ENCODE measurements at places on chromosomes 16 and 17.

GRCh38 chr17:17712268-17712924 is 31.1 kb downstream of the RAI1 start:
- DNase-seq, result no peak

DNA sequence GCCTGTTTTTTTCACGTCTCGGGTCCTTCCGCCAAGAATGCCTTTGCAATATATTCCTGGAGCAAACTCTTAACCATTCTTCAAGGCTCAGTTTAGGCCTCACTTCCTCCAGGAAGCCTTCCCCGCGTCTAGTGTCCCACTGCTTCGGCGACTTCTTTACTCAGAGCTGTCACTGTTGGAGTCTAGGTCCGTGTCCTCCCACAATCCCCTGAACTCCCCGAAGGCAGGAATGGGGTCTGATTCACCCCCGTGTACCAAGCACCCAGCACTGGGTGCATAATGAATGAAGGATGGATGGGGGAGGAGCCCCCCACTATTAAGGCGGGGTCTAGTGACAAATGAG is 508 bp downstream of the MATCAP1 start:
- DNase-seq, result no peak

GRCh38 chr17:7775051-7775450 is 57.5 kb downstream of the DNAH2 start:
- DNase-seq, result no peak

DNA sequence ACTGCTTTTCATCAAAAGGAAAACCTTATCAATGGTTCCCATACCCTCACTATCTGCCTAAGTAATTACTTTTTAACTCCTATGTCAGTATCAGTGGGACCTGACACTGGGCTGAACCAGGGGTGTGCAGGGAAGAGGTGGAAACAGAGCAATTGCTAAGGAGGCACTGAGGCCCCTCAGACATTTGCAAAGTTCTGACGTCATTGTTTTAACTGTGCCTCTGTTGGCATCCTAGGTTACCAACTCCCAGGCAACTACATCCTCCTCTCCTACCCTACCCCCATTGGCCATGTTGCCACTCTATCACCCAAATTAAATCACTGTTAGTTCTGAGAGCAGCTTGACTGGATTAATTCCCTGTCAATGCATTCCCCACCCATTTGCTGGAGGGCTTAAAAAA is 8.0 kb upstream of the WWOX start:
- no peak for DNase-seq

- no peak for DNase-seq
Observed at GRCh38 chr17:45270828-45271418, 9.0 kb upstream of the SPATA32 start.

GRCh38 chr16:71498031-71498430 is 8.9 kb upstream of the ZNF19 start:
- DNase-seq, result no peak

DNA sequence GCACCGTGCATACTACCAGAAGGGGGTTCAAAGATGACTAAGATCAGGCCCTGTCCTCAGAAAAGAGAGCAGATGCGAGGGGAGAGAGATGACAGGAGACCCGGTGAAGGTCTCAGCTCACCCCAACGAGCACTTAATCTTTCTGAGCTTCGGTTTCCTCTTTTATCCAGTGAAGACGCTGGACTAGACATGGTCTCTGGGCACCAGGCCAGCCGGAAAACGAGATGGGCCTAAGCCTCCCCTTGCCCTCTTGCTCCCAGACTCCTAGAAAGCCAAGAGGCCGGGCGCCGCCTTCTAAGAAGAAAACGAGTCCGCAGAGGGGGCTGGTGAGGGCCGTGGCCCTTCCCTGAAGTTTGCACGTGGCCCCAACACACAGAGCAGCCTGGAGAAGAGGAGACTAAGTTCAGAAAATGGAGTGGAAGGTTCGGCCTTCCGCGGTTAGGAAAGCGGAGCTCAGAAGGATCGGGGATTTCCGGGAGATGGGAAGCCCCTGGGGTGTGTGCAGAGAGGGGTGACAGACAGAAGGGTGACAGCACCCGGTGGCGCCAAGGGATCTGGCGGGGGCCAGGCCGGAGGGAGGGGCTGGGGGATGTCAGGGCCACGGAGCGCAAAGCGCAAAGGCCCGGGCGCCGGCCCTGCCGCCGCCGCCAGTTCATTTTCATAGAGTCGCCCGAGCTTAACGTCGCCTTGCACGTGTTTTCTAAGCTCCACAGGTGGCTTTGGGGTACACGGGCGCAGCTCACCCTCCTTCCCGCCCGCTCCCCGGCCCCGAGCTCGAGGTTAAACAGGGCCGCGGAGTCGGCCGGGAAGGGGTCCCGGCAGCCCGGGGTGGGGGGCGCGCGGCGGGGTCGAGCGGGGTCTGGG is 42.1 kb upstream of the BHLHA9 start:
- no peak for DNase-seq

DNA sequence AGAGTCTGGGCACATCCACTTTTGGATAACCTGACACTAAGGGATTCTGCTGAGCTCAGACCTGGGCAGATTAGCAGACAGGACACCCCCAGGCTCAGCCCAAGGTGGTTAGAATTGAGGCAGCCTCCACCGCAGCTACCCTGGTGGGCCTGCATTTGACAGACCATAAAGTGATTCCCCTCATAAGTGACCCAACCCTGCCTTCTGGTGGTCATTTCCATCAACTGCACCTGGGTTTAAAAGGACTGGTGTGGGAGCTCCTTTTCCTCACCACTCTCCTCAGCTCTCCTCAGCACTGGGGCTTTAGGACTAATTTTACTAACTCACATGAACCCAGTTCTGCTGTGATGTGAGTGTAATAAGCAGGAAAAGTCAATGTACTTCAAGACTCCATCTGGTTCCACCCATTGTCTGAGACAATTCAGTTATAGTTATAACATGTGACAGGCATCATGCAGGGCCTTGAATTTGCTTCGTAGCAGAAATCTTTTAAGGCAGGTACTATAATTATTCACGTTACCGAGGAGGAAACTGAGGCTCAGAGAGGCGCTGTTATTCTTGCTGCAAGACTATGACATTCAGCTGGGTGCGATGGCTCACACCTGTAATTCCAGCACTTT is 42.5 kb downstream of the MYH3 start:
- peak; percentile 51 for DNase-seq

DNA sequence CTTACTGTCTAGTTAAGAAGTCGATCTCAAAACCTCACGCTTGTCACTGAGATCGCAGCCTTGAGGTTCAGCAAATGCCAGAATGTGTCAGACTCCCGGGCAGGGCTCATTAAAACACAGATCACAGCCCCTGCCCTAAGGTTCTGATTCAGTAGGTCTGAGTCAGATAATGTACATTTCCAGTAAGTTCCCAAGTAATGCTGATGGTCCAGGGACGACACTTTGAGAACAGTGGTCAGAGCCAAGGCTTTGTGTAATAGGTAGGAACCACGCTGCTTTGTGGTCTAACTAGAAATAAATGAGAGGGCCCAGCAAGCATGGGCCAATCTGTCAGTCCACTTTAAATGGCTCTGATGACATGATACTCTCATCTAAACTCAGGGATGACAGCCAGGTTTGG is 228.6 kb downstream of the ZFHX3 start:
- no peak for DNase-seq

DNA sequence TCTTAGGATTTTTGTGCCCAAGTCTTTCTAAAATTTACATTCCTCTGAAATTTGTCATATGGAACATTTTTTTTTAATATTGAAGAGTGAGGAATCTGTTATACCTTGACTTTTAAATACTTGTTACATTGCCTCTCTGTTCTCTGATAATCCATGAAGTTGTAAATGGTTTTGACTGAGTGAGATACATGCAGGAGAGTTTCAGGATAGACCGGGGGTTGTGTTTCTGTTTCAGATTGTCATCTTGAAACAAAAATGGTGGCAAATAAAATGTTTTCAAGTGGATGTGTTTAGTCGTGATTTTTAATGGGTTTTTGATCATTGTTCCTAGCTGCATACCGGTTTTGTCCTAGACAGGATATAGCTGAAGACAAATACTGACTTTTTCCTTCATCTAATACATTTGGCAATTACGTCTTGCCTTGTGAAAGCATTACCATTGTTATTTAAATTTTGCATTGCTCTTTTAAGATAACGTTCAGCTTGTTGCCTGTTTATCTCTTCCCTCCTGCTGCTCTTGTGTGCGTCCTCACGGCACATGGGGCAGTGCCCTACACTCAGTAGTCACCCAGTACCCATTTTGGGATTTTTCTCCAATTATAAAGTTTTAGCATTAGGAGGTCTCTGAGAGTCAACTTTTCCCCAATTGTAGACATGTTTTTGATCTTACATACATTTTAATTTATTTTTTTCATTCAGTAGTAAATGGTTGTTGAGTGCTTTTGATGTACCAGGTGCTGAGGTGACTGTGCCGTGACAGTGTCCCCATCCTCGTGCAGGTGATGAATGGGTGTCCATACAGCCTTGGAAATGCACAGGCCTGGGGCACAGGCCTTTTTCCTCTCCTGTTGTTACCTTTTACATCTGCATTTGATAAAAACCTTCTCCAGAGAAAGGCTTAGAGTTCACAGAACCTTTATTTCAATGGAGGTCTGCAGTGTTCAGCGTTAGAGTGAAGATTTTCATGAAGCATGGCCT is 169.9 kb downstream of the MSI2 start:
- DNase-seq, result no peak

DNA sequence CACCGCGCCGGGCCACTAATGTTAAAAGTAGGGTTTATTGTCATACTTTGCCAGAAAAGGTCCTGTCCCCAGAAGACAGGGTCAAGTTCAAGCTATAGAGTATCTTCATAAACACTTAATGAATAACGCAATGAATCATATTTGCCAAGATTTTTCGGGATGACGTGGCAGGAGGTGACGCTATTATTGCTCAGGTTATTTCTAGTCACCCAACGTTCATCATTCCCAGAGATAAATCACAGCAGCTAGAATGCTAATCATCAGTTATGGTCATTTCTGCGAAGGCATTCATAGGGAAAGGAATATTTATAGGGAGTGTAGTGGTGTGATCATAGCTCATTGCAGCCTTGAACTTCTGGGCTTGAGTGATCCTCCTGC is 2.0 kb downstream of the TMC5 start:
- no peak for DNase-seq

- DNase-seq, result no peak
Observed at GRCh38 chr16:20868890-20869289, 31.3 kb downstream of the DCUN1D3 start.

GRCh38 chr17:29585080-29585751 is 4.2 kb downstream of the GIT1 start:
- no peak for DNase-seq

DNA sequence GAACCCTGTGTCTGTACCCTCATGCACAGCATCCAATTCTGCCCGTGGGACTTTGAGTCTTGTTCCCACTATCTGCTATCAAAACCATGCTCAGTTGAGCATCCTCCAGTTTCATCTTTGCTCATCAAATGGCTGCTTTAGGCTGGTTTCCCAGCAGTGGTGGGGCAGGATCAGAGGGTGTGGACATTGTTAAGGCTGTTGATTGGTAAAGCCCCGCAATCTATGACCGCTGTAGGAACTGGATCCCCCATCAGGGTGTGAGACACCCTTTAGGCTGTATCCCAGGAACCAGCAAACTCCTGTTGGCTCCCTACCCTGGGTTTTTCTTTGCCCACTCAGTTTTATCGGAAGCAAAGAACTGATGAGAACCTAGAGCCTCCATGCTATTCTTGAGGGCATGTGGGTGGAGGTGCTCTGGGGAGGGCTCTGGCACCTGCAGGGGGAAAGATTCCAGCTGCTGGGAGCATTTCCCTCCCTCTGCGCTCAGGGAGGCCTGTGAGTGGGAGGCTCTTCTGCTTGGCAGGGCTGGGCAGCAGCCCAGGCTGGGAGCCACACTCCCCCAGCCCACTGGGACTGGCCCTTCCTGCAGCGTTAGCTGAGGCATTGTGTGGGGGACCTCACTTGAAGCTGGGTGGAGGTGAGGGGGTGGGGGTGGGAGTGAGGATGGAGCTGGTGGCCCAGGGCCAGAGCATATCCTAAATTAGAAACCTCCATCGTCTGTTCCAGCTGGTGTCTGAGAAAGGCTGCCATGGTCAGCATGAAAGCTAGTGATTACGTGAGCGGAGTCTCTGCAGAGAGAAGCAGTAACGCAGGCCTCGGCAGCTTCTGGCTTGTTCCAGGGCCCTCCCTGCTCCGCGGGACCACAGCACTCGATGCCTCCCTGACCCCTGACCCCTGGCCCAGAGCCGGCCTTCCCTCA is 160.6 kb downstream of the IRF8 start:
- DNase-seq, result no peak

DNA sequence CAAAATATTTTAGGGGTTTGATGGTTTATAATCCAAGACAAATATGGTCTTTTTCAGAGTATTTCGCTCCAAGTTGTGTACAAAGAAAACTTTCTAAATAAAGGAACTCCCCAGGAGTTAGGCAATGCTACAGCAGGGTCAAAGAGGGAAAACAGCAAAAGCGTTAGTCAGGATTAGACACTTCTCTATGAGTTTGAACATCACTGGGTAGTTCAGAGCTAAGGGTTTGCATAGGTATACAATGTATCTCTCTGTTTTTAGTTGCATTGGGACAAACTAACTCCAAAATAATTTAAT is 34.8 kb downstream of the FAM20A start:
- DNase-seq, result no peak

DNA sequence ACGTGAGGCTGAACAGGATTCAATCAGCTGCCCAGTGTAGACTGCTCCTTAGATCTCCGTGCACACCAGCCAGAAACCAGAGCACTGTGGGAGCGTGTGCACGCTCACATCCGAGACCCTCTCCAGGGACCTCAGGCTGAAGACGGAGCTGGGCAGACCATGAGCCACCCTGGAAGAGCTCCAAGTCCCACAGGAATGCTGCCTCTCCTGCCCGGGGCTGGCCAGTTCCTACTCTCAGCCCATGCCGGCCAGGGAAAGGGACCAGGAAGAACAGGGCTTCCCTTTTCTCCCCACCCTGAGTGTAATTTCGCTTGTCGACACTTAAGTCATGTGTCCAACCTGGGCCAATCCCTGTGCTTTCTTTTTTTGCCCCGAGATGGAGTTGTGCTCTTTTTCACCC is 6.9 kb downstream of the ALYREF start:
- no peak for DNase-seq

DNA sequence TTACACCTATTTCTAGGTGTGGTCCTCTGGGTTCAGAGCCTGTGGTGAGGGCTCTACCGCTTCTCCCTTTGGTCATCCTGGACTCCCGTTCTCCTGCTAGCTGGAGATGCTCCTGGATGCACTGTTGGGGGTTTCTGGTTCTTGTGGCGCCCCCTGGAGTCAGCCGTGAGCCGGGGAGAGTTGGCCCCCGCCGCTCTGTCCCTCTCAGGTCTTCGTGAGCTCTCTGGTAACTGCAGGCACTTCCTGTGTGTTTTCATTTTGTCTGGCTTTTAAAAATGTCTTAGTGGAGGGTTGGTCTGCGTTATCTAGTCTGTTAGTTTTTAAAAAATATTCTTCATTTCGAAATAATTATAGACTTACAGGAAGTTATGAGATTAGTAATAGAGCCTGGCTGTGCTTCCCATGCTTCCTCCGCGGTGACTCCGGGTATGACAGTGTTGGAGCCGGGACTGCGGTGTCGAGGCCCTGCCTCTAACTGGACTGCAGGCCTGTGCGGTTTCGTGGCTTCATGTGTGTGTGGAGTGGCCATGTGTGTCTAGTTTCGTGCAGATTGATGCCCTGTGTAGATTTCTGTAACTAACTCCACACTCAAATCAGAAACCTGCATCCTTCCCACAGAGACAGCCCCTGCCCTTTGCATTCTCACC is 78.0 kb upstream of the ZNF750 start:
- DNase-seq, result no peak

- DNase-seq, result no peak
Observed at GRCh38 chr17:73902416-73903181, 258.4 kb upstream of the SDK2 start.

- no peak for DNase-seq
Observed at GRCh38 chr17:44940768-44941167, 6.8 kb downstream of the KIF18B start.

- peak; percentile 60 for DNase-seq
Observed at GRCh38 chr17:29292071-29292991, 1.6 kb downstream of the NUFIP2 start.

- no peak for DNase-seq
Observed at GRCh38 chr17:13387952-13388351, 213.8 kb downstream of the HS3ST3A1 start.

Measured in SW480 (cell line).